LHCN-M2 (cell line): ENCODE measurements at places on chromosomes 2 and 18. TPM values are rescaled to one million over a fixed set of nuclear protein-coding genes. Genes with fewer than 3 reads are reported as not detected.

- no peak for DNase-seq
These were observed 25.5 kb upstream of the ZCCHC2 start for GRCh38 chr18:62497190-62497772.

DNA sequence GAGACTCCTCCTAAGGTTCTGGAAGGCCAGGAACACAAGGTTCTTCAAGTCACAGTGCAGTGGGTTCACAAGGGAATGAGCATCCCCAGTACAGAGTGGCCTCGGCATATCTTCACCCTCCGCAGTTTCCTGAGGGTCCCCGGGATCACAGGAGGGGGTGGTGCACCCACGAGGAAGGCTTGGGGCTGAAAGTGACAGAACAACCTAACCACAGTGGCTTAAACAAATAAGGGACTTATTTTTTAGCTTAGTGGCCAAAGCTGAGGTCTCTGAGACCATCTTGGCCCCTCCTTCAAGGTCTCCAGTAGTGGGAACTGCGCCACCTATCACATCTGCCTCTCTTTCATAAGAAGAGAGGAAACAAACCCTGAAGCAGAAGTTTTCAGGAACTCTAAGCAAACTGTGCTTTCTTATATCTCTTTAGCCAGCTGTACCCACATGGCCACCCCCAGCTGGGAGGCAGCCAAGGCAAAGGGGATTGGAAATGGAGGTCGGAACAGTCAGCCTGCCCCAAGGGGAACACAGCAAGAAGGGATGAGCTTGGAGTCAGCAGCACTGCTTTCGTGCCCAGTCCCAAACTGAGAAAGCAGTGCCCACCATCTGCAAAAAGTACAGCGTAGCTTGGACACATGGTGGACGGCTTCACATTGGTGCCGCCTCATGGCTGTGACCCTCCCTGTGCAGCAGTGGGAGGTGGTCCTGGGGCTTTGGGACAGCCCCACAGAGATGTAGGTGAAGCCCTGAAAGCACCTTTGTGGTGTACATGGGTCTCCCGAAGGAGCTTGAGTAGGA lies 260.0 kb upstream of the ID2 start:
- no peak for DNase-seq

DNA sequence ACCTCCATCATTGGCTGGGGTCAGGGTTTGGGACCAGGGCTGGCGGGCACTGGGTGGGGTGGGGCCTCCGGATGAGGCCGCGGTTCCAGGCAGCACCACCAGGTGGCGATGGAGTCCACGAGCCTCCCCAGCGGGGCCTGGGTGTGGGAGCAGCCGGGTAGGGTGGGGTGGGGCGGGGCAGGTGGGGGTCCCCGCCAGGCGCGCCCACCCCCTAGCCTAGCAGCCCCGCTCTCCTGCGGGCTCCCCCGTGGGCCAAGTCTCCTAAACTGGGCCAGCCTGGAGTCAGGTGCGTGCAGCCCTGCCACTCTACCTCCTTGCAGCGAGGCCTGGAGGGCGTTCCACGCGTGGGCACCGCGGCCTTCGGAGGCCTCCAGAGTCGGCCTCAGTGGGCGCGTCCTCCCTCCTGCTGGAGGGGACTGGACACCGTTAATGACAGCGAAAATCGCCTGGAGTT lies 187.5 kb downstream of the TWIST2 start:
- no peak for DNase-seq

DNA sequence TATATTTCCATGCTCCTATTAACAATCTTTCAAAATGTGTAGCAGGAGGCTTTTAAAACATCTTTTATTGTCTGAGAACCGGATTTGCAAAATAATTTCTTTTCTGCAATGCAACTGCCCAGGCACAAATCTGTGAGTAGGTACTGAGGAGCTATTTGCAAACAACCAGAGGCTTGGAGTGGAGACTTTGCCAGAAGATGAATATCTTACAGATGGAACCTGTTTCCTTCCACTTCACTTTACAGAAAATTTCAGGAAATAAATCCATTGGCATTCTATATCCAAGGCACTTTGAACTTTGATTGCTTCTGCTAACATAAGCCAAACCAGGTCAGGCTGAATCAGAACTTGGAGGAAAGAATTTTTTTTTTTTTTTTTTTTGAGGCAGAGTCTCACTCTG lies 237.4 kb upstream of the REV1 start:
- DNase-seq: no peak

- peak; percentile 64 for DNase-seq
These were observed 51.1 kb upstream of the LGALSL start for GRCh38 chr2:64402876-64403275.

The RBM43 gene
- 3.0 and 6.0 TPM in 2 replicates for total RNA-seq

The SIGLEC15 gene
- 2.9 and 5.0 TPM in 2 replicates for total RNA-seq

DNA sequence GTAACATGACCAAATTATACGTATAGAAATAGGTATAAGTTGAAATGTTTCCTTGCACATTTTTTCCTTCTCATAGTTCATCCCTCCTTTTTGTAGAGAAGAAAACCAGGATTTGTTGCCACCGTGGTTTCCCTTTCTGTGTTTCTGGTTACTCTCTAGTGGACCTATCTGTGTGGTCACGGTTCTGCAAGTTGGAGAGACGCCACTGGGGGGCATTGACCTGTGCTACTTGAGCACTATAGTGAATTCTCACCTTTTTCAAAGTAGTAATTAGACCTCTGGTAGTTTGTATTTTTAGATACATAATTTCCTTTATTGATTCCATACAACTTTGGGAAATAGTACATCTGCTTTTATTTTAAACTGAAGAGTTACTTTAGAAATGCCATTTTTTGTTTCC lies 444.8 kb downstream of the PTPRM start:
- DNase-seq: no peak
